ENCODE measurements at places on chromosomes 7 and 10.
A peak's percentile ranks its signal among the peaks of the same experiment; 100 is the strongest.

- DNase-seq, result no peak
These were observed 165.2 kb downstream of the AMPH start for GRCh38 chr7:38465956-38466355.

GRCh38 chr7:88317422-88317821 lies 10.7 kb upstream of the STEAP4 start:
- no peak for DNase-seq

- DNase-seq, result no peak
These were observed 91.8 kb downstream of the LARP4B start for GRCh38 chr10:839550-840205.

DNA sequence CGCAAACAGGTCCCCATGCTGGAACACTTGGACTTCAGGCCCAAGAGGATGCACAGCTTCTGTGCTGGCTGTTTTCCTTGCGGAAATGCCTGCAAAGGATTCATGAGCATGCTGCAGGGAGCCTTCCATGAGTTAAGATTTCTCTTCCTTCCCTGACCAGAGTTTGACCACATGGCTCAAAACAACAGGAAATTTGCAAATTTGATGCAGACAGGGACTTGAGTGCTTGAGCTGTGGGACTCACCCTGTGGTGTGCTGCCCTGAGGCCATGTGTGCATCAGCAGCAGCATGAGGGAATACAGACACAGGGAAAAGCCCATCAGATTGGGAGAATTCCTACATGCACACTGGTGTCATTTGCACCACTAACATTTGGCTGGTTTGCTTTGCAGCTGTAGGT lies 195.4 kb downstream of the CDC14C start:
- DNase-seq, result no peak

GRCh38 chr10:11150879-11151415 lies 133.3 kb downstream of the CELF2 start:
- DNase-seq, result no peak

GRCh38 chr10:13018171-13018570 lies 16.7 kb upstream of the CCDC3 start:
- DNase-seq, result no peak

- no peak for DNase-seq
These were observed 80.4 kb downstream of the SEMA3A start for GRCh38 chr7:84113906-84114850.

GRCh38 chr7:138491612-138492386 lies 31.7 kb downstream of the TRIM24 start:
- DNase-seq, result no peak

GRCh38 chr7:155402941-155403340 lies 55.0 kb upstream of the EN2 start:
- peak; percentile 25 for DNase-seq
